ENCODE measurements at places on chromosomes 6 and 20.

DNA sequence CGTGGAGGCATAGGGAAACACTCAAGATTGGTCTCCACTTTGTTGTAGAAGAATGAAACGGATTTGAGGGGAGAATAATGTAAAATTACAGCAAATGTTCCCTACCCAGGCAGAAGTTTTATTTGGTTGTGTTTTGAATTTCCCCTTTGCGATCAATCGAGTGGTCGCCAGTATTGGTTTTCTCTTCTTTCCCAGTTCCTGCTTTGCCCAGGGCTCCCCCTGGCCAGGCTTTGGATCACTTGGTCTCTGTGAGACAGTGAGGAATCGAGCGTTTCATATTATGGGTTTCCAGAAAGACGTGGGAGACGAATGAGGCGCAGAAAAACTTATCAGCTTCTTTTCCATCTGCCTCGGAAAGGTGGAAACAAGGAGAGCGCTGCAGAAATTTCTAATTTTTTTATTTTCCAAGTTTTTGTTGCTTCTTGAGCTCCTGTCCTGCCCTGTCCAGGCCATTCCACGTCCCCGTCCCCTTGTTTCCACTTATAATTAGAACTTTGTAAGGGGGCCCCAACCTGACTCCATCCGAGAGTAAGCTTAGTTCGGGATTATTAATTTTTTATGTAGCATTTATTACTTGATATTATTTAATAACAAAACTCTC lies 7.5 kb upstream of the TBX18 start:
- DNase-seq: no peak

DNA sequence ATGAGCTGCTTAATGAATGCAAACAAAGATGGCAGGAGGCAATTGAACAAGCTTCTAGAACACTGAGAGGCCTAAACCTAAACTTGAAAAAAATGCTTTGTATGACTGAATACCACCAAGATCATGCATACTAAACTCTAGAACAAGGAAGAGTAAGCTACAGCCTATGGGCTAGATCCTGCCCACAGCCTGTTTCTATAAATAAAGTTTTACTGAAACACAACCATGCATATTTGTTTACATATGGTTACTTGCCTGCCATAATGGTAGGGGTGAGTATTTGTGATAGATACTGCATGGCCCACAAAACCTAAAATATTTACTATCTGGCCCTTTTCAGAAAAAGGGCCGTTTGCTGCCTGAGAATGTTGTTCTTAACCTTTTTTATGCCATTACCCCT lies 37.0 kb downstream of the ZFP64 start:
- DNase-seq: no peak

- DNase-seq: no peak
Observed at GRCh38 chr20:34074101-34074760, 37.8 kb downstream of the EIF2S2 start.

GRCh38 chr6:3282476-3283236 lies 23.9 kb downstream of the PSMG4 start:
- DNase-seq: no peak

DNA sequence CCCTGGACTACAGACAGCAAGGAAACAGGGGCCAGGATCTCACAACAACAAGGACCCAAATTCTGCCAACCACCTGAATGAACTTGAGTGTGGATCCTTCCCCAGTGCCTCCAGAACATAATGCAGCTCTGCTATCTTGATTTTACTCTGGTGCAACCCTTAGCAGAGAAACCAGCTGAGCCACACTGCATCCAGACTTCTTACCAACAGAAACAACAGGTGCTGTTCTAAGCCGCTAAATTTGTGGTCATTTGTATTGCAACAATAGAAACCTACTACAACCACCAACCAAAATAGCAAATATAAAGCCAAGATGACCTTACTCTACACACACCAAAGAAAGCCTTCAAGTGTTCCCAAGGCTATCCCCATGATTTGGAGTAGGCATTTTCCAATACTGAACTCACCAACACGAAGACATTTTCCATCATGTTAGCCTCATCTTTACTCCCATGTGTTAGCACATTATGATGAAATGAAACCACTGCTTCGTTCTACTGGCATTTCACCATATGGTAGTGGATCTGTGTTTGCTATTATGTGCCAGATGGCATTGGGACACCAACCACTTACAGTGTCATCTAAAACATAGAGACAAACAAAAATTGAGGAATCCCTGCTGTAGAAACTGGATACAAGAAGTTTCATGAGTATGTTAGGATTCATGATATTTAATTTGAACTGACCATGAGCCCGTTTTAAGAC lies 249.8 kb upstream of the ID4 start:
- DNase-seq: no peak

DNA sequence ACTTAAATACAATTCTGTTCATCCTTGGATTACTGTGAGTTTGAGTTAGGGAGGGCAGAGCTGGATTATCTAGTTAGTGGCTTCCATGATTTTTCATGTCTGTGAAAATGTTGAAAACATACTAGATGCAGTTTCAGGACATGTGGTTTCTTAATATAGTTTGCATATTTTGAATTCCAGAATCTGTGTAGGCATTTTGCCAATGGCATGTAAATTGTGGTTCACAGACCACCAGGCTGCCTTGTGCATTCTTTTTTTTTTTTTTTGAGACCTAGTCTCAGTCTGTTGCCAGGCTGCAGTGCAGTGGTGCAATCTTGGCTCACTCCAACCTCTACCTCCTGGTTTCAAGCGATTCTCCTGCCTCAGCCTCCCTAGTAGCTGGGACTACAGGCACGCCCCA lies 42.8 kb downstream of the CDC5L start:
- no peak for DNase-seq

- peak; percentile 17 for DNase-seq
Observed at GRCh38 chr6:49522710-49523593, 23.2 kb downstream of the GLYATL3 start.

GRCh38 chr6:36389353-36389752 lies 1.9 kb upstream of the ETV7 start:
- no peak for DNase-seq

DNA sequence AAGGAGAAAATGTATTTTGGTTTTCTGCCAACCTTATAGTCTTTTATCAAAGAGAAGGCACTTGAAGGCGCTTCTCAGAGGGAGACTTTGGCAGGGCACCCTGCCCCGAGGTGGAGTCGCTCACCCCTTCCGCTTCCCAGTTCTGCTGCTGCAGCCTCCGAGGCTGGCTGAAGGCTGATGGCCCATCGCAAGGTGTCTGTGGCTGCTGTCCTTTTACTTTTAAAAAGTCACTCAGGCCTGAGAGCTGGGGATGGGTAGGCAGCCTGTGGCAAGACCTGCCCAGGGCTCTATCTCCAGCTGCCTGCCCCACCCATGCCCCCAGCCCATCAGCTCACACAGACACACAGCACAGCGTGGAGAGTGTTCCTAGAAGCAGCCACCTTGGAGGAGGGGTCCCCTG lies 206.6 kb upstream of the CST7 start:
- DNase-seq: no peak

- DNase-seq: no peak
Observed at GRCh38 chr20:58900397-58900796, 47.9 kb downstream of the GNAS start.

- peak; percentile 67 for DNase-seq
Observed at GRCh38 chr6:128508588-128509296, 11.7 kb downstream of the PTPRK start.

GRCh38 chr6:112701201-112701600 lies 354.1 kb downstream of the RFPL4B start:
- DNase-seq: no peak

- no peak for DNase-seq
Observed at GRCh38 chr20:63132715-63133471, 83.0 kb downstream of the YTHDF1 start.

DNA sequence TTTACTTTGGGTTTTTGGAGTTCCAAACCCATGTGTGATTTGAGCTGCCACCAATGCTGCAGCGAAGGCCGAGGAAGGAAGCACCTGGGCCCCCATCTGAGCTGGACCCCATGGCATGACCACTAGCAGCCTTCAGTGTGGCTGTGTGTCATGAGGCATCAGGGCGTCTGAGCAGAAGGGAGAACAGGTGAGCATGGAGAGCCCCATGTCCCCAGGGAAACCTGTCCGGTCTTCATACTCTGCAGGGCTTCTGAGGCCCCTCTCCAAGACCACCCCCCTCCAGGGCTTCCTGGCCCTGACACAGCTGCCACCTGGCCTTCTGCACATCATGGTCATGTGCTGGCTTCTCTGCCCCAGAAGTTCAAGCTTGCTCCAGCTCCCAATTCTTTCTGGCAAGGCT lies 169.1 kb upstream of the CST7 start:
- DNase-seq: no peak

GRCh38 chr6:46175446-46175845 lies 4.7 kb upstream of the ENPP5 start:
- no peak for DNase-seq
